ENCODE measurements at places on chromosomes 6 and 20.

DNA sequence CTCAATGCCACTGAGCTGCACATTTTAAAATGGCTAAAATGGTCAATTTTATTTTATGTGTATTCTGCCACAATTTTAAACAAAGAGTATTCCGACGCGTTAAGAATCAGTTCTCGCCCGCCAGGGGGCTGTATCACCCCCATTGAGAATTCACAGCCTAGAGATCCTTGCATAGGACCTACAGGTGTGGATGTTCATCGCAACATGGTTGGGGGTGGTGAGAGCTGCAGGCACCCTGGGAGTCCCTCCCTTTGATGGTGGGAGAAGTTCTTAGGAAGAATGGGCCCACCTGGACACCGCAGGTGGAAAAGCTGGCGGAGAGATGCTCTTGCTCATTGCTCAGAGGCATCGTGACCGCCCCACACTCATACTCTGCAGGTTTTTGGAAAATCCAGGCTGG, 63.5 kb downstream of the SLC2A10 start:
- ATAC-seq = no peak

DNA sequence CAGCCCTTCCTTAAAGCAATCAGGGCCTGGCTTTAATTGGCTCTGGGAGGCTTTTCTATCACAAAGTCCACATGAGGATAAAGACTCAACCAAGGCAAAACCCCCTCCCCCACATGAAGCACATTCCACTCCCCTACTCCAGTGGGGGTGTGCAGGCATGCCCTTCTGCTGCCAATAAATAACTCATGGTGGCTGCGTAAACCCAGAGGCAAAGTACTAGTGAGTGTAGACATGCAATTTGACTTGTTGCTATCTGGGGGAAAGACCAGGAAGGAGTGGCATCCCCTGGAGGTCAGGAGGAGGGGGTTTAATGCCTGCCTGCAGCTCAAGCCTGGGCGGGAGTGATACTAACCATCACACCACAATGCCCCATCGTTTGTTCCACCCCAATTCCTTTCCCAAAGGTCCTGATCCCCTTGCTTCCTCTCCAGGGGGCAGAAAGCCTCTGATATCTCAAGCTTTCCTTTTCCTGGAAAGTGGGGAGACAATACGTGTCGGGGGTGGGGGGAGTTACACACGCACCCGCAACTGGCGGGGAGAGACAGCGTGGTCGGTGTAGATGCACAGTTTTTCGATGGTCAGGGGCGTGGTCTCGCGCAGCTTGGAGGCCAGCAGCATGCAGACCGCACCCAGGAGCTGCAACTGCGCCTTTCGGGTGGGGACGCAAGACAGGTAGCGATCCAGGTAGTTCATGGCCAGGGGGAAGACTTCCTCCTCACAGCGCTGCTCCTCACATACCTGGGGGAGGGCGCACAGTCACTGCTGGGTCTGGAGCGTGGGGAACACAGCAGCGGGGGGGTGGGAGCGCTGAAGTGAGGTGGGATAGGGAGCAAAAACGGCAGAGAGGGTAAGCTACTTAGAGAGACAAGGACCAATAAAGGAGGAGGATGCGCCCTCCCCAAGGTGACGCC, 1.5 kb downstream of the CCND3 start:
- ATAC-seq = no peak

- no peak for ATAC-seq
Measured at GRCh38 chr6:63774961-63775360, 139.4 kb downstream of the PHF3 start.

- peak; percentile 12 for ATAC-seq
Measured at GRCh38 chr6:56356426-56356825, 109.0 kb upstream of the COL21A1 start.

GRCh38 chr6:151497905-151498304, 4.1 kb downstream of the CCDC170 start:
- ATAC-seq = no peak

DNA sequence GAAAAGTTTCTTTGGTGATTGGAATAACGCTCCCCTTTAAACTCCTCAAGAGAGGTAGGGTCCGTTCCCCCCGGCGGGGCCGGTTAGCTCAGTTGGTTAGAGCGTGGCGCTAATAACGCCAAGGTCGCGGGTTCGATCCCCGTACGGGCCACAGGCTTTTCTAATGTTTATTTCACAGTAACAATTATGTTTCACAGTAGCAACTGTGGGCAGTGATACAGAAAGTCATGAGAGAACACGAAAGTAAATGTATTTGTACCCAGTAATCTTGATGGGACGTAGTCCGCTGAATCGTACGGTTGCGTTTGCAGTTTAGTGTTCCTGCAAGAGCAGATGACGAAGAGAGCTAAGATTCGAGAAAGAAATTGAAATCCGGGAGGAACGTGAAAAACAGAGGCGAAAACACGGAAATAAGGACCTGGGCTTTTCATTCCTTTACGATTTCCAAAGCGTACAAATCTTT, 505.5 kb downstream of the PRIM2 start:
- no peak for ATAC-seq

- ATAC-seq = no peak
Measured at GRCh38 chr20:32822225-32822624, 2.5 kb downstream of the MAPRE1 start.

GRCh38 chr20:44738813-44739477, 6.7 kb upstream of the KCNK15 start:
- ATAC-seq = peak; percentile 83

DNA sequence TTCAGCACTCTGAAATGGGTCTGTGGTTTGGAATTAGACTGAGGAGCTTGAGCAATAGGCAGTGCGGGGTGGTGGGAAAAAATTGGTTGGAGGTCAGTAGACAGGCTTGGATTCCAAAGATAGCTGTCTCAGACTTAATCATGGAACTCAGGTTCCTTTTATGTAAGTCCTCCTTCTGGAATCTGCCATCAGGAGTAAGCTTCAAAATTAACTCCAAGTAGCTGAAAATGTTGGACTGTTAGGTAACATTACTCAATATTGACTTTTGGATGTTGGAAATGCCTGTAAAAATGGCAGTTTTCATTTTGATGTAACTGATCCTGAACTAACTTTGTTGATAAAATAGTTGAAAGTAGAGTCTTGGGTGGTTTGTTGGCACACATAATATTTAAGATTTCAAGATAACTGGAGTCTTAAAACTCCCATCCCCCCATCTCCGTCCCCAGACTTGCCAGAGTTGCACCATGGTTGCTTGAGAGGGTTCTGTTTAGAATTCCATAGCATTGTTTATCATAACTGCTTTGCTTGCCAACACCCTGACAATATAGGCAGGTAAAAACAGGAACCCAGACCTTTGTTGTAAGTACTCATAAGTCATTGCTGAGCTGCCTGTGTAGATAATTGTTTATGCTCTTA, 83.0 kb downstream of the PHF20 start:
- ATAC-seq = no peak

- no peak for ATAC-seq
Measured at GRCh38 chr6:113437566-113437965, 419.6 kb upstream of the MARCKS start.

DNA sequence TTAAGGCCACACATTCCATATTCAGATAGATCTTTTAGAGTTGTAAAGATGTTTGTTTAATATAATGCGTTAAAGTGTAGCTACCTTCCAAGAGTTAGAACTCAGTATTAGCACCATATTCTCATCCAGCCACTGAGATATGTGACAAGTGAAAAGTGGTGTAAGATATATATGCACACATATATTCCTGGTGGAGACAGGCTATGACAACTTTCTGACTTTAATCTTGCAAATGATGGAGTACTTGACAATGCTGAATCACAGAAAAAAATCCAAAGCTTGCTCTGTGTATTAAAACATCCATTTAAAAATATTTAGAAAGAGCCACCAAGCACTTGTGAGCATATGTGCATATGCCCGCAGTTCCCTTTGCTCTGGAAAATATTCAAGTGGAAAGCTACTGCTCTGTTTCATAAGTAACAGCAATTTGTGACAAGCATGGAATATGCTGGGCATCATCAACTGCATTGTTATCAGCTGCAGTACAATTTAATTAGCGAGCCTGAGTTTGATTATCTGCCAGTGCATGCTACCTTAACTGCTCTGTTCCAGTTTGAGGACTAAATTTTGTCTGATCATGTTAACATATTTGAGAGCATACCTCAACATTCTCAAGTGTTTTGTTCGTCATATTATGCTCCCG, 64.8 kb downstream of the VIP start:
- ATAC-seq = peak; percentile 61

DNA sequence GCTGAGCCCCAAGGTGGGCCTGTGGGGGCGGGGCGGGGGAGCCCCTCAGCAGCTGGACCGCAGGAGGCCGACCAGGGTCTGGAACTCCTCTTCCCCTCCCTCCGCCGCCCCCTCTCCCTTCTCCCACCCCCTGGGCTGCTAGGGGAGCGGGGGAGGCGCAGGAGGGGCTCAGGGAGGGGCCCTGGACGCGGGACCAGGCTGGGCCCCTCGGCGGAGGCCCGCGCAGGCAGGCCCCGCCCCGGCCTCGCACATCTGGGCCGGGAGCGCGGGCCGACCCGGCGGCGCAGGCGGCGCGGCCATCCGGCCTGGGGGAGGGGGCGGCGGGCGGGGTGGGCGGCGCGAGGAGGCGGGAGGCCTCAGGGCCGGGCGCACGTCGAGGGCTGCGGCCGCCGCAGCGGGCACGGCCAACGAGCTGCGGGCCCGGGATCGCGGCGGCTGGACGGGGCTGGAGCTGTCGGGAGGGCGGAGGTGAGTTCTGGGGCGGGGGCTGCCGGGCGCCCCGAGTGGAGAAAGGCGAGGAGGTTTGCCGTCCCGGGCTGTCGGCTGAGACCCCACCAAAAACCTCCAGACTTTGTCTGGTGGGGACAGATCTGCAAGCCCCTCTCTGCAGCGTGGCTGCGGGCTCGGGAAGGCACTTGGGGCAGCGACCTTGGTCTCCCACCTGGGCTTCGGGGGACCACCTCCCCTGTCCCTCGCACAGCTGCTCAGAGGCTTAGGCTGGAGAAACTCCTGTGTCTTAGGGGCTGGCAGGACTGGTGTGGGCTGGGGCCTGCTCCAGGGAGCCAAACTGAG, at the start of gene HSPA12B:
TSS of gene HSPA12B (plus strand) at position 359 of the 792 bp plus-strand sequence. CDS start 5,990 bp downstream, outside the sequence.
- ATAC-seq = no peak

DNA sequence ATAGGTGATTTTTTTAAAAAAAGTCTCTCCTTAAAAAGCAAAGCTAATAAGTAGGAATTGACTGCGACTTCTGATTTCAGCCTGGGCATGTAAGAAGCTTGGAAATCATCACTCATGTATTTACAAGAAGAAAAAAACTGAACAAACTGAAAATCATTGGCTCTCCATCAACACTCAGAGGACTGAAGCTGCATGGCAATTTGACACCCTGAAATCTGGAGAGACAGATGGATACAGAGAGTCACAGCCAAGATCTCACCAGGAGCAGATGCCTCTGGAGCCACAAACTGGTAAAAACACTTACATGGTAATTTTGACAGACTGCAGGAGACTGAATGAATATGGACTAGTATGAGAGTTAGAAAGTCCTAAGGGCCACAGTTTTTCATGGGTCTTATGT, 191.2 kb upstream of the TCF21 start:
- no peak for ATAC-seq

DNA sequence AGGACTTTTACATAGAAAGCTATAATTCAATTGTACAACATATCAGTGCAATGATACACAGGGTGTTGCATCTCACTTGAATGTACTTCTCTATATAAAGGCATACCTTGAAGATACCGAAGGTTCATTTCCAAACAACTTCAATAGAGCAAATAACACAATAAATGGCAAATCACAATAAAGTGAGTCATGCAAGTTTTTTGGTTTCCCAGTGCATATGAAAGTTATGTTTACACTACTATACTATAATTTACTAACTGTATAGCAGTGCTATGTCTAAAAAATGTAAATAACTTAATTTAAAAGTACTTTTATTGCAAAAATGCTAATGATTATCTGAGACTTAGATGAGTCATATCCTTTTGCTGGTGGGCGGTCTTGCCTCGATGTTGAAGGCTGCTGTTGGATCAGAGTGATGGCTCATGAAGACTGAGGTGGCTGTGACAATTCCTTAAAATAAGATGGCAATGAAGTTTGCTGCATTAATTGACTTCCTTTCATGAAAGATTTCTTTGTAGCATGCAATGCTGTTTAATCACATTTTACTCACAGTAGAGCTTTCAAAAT, 188.8 kb downstream of the TASP1 start:
- no peak for ATAC-seq

DNA sequence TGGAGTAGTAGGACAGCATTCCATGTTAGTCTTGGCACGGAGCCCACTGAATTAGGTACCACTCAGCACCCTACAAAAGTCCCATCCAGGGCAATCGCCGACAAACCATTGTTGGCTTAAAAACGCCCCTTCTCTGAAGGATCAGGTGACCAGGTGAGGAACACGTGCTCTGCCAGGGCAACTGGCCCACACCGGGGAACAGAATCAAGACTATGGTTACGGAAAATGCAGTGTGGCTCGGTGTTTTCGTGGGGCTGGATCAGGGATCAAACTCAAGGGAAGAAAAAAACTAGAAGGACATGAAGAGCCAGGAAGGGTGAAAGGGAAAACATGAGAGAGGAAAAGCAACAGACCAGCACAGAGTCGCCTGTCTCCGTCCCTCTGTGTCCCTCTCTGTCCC, 177.8 kb upstream of the ARID1B start:
- ATAC-seq = no peak

DNA sequence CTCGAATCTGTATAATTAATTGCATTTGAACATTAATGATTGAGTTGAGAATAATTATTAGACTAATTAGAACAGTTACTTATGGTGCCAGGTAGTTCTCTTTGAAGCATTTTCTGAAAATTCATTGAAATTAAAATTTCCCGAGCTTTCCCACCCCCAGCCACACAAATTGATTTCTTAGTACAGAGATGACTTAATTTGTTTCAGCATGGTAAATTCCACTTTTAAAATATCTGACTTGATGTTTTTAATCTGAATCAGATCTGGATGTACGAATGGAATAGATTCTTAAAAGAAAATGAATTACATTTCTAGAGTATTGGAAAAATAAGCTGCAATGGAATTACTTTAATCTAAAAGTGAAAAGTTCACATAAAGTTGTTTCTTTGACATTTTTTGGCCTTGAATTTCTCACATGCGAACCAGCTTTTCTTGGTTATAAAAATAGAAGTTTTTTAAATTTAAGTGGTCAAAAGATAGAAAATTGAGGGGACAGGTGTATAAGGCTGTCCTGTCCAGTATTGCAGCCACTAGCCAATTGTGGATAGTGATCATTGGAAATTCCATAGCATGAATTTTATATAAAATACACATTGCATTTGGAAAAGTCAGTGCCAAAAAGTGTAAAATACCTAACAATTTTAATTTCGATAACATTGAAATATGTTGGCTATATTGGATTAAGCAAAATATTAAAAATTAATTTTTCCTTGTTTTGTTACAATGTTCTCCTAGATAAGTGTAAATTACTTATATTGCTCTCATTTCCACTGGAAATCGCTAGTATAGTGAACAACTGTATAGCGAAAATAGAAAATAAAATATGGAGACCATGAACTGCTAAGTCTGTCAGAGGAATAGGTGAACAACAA, 102.9 kb downstream of the OR2B2 start:
- ATAC-seq = no peak

- no peak for ATAC-seq
Measured at GRCh38 chr20:38255393-38255792, 5.1 kb downstream of the KIAA1755 start.

- no peak for ATAC-seq
Measured at GRCh38 chr6:112713402-112713801, 366.3 kb downstream of the RFPL4B start.

- no peak for ATAC-seq
Measured at GRCh38 chr6:3454273-3455010, 2.4 kb downstream of the SLC22A23 start.

GRCh38 chr6:15927531-15928225, 201.2 kb upstream of the MYLIP start:
- ATAC-seq = no peak

All from SK-N-SH treated with all-trans-retinoic acid at 6 μM for 48 hours (cell line).